ENCODE measurements at places on chromosomes 11 and 22. TPM values are rescaled to one million over a fixed set of nuclear protein-coding genes. Genes with fewer than 3 reads are reported as not detected.

Gene PTPRCAP
- 3.3 TPM for total RNA-seq

Gene TEX12
- not detected for total RNA-seq

Gene SLC17A6
- not detected for total RNA-seq

Gene HEPN1
- total RNA-seq, result not detected

Gene MUC5B
- not detected for total RNA-seq

Gene NXPE2
- total RNA-seq, result not detected

Gene MAPK8IP1
- 4.2 TPM for total RNA-seq

Gene EIF3F
- total RNA-seq, result 144 TPM

Gene KIAA1671
- total RNA-seq, result 14.9 TPM

Gene PATE4
- not detected for total RNA-seq

Gene NCAM1
- total RNA-seq, result 3.1 TPM

Gene PATE2
- not detected for total RNA-seq

Gene HORMAD2
- total RNA-seq, result not detected

Gene CASP12
- 0.45 TPM for total RNA-seq

DNA sequence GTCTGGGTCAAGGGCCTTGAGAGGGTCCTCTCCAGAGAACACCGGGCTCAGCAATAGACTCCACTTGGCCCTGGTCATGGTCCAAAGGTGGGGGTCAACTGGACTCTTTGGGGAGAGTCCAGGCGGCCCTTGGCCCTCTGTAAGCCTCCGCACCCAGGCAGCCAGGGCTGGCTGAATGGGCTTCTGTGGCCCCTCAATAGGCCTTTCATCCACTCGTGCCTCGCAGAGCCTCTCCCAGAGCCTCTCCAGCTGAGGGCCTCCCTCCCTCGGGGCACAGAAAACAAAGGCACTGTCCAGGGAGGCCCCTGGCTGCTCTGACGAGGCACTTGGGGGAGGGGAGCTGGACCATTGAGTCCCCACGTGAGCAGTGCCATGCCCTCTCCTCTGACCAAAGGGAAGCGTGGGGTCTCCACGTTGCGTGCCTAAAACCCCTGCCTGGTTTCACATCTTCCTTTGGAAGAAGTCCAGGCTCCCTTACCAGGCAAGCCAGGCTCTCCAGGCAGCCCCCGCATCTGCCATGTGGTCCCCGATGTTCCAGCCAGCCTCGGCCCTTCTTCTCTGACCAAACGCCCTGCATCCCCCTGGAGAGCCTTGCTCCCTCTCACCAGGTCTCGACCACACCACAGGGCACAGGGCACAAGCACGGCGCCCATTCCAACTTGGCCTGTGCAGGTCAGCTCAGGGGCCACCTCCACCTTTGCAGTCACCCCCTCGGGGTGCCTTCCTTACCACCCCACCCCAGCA, 15.5 kb downstream of the KIAA0930 start:
- DNase-seq, result no peak

GRCh38 chr22:26751217-26751616, 93.8 kb downstream of the MIAT start:
- DNase-seq, result no peak

GRCh38 chr11:129644326-129644725, 171.3 kb upstream of the TMEM45B start:
- no peak for DNase-seq

- DNase-seq, result no peak
These were observed 50.9 kb downstream of the AP2A2 start for GRCh38 chr11:976431-977160.

DNA sequence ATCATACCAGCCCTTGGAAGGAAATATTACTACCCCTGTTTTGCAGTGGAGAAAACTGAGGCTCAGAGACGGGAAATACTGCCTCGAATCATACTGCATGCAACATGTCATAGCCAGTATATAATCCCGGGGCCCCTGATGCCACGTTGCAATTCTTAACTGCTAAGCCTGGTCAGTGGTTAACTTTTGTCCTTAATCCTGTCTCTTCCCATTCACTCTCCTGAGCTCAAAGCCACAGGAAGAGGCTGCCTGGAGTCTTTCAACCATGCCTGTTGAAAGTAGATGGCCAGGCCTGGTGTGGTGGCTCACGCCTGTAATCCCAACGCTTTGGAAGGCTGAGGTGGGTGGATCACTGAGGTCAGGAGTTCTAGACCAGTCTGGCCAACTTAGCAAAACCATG, 166.6 kb downstream of the MIAT start:
- DNase-seq, result no peak

- no peak for DNase-seq
These were observed 78.6 kb upstream of the MTNR1B start for GRCh38 chr11:92890846-92891245.

DNA sequence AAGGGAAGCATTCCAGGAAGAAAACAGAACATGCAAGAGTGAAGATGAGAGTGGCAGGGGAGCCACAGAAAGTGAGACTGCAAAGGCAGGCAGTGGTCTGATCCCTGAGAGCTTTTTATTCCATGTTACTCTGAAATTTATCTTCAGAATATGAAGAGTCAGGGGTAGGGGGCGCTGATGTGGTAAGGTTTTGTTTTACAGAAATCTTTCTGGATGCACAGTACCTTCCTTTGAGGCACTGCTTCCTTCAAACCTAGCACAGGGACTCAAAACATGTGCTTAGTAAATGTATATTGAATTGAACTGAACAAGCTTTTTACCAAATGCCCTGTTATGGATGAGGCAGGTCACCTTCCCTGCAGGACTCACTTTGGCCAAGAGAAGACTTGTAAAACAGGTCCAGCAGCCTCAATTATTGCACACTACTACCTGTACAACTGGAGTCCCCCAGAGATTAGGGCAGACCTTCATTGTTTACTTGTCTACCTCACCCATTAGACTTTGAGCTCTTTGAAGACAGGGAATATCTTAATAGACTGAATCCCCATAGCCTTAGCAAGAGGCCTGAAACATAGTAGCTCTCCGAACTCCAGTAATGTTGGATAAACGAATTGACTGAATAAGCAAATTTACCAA, 2.2 kb downstream of the PAK1 start:
- DNase-seq, result no peak

DNA sequence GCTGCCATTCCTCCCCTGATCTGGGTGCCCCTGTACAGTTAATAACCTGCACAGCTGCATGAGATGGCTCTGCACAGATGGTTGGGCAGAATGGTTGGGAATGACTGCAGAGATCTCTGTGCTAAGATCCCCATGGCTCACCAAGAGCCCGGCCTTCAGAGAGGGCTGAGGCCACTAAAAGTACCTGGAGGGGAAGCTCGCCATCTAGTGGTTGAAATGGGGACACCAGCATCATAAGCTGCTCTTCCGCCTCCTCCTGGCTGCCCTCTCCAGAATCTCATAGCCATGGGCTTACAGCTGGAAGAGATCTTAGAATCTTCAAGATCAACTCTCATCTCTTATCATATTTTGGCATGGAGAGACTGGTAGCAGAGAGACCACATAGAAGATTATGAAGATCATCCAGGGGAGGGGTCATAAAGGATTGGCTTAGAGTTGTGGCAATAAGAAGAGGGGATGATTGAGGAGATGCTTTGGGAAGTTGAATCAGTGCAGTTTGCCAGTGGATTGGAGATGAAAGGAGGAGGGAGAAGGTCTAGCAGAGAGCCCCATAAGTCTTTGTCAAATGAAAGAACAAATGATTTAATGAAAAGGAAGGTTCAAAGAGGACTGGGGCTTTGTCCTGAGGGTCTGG, 22.0 kb upstream of the TLCD5 start:
- no peak for DNase-seq

GRCh38 chr22:48431014-48431413, 1396.7 kb downstream of the BRD1 start:
- DNase-seq, result no peak

- no peak for DNase-seq
These were observed 23.4 kb upstream of the RASD2 start for GRCh38 chr22:35517207-35517606.

DNA sequence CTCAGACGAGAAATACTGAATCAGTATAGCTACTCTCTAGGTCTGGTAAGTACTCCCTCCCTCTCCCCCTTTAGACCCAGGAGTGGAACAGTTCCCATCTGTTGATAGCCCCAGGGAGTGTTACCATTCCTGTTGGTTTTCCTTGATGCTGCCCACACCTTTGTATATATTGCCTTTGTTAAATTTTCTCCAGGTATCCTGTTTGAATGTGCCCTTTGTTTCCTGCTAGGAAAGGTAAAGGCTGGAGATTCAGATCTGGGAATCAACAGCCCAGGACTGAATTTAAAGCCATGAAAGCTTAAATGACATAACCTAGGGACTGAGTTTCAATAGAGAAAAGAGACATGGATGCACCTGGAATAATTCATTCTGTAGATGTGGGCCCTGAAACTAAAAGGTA, 68.3 kb downstream of the CCDC83 start:
- no peak for DNase-seq

GRCh38 chr11:108402241-108402640, 65.1 kb downstream of the C11orf65 start:
- DNase-seq, result no peak

DNA sequence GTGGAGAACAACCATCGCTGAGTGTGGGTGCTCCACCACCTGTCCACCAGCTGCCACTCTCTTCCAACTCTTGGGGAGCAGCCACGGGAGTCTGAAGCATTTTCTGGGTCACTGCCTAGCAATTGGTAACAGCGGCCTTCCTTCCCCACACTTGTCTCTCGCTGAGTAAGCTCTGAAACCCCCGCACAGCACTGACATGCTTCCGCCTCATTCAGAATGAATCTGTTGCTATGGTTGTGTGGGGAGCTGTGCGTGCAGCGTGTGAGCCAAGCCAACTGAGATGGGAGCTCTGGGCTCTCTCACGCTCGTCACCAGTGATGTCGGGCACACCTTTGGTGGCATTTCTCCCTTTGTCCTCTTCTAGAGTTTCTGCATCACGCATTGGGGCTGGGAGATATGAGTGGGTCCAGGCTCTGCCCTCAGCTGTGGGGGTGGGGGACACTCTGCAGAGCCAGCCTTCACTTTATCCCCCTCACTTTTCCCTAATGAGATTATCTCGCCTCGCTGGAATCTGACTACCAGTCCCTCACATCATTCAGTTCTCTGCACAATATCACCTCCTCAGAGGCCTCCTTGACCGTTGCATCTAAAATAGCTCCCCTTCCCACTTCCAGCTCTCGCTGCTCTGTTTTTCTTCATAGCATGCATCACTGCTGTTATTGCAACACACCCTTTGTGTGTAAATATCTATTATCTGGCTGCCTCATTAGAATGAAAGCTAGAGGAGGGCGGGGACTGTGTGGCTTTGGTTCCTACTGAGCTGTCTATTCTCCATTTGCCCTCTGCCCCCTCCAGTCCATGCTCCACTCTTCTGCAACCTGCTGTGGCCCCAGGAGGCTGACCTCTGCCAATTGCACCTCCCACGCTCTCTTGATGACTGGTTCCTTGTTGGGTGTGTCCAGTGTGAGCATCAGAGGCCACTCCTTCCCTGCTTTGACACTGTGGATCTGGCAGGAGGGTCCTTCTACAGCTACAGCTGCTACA, 569.9 kb upstream of the CADM1 start:
- no peak for DNase-seq

DNA sequence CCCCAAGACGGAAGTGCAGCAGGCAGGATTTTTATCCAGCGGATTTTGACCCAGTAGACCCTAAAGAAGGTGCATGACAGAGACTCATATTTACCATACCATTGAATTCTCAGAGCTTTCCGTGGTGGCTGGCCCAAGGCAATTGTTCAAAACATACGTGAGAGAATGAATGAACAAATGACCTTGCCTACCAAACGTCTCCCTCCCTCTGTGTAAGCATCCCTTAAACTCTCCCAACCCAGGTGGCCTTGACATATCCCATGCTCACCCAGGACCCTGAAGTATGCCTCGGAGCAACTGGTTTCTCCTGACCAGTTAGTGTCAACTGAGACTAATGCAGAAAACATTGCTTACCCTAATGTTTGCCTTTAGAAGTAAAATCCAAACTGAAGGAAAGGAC, 154.9 kb downstream of the TEAD1 start:
- no peak for DNase-seq

- DNase-seq, result peak; percentile 93
These were observed at the start of gene RDX for GRCh38 chr11:110296226-110297075. RDX (minus strand) TSS chr11:110296614; CDS start chr11:110279692, 16,922 bp downstream.

GRCh38 chr22:23520863-23521440, 59.1 kb downstream of the IGLL1 start:
- no peak for DNase-seq

GRCh38 chr11:2100361-2101170, 38.6 kb downstream of the IGF2 start:
- DNase-seq, result peak; percentile 87

- DNase-seq, result peak; percentile 69
These were observed 20.3 kb downstream of the IFITM10 start for GRCh38 chr11:1730059-1730629.

GRCh38 chr22:26589367-26589844, 526 bp downstream of the TPST2 start:
- no peak for DNase-seq

DNA sequence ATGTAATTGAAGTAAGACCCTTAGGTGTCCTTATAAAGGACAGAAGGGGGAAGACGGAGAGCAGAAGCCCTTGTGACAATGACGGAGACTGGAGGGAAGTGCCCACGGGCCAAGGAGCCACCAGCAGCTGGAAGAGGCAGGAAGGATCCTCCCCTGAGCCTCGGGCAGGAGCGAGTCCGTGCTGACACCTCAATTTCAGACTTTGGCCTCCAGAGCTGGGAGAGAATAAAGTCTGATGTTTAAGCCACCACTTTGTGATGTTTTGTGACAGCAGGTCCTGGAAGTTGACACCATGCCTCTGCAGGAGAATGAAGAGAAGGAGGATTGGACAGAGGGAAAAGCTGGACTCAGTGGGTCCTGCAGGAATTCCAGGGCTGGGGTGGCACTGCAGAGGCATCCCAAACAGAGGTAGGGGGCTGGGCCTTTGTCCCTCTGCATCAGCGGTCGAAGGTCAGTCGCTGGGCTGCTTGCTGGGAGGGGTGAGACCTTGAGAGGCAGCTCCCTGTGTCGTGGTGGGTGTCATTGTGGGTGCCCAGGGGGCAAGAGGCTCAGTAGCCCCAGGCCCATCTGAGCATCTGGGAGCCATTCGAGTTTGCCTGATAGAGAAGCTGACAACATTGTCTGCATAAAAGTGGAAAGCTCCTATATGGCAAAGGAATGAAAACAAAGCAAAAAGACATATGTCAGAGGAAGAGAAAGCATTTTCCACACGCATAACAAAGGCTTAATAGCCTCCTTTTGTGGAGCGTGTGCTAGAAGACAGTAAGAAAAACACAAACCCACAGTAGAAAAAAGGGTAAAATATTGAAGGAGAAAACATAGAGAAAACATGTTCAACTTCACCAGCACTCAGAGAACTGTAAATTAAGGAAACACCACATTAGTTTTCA, 68.8 kb downstream of the RTL6 start:
- peak; percentile 78 for DNase-seq

Measured in mesenteric fat pad (tissue), 1 donor.